ENCODE measurements at places on chromosomes 16 and 17.
A peak's percentile ranks its signal among the peaks of the same experiment; 100 is the strongest.

- DNase-seq: no peak
Measured at GRCh38 chr16:4790261-4790660, 2.1 kb upstream of the SEPTIN12 start.

DNA sequence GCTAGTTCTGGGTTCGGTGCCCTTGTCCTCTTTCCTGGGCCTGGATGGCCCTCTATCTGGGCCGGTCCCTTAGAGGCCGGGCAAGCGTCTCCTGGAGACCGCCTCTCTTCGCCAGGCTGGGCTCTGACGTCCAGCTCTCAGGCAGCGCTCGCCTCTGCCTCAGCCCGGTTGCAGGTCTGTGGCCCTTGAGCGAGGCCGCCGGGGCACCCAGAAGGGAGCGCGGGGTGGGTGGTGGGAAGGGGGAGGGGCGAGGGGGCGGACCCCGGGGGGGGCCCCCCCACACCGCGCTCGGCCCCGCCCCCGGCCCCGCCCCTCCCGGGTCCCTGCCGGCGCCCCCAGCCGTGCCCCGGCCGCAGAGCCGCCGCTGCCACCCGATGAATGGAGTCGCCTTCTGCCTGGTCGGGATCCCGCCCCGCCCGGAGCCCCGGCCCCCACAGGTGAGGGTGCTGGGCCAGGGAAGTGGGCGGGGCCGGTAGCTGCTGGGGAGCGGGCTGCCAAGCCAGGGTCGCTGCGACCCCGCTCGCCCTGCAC, at the start of gene ARHGAP23:
TSS of gene ARHGAP23 (plus strand) at position 353 of the 531 bp plus-strand sequence. CDS start at position 375, 22 bp downstream.
- DNase-seq: no peak

DNA sequence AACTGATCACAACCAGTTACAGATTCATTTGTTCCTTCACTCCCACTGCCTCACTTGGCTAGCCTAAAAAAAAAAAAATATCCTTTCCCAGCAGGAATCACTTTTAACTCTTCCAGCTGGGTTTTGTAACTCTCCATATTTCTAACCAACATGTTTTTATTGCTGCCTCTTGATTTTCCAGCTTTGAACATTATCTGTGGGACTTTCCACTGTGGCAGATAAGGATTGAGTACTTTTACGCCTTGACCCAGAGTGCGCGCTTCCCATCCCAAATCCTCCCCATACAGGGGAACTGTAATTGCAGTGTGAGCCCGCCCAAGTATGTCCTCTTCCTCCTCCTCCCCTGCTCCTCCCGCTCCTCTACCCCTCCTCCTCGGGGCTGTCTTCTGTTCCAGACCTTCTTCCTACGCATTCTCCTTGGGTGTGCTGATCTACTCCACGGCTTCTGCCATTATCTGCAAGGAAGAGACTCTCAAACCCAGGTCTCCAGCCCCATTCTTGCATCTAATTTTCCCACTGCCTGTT, 43.4 kb downstream of the CYB5D2 start:
- no peak for DNase-seq

GRCh38 chr17:44402564-44403172, 13.2 kb upstream of the ITGA2B start:
- no peak for DNase-seq

GRCh38 chr17:81537343-81537855, 9.2 kb downstream of the FSCN2 start:
- no peak for DNase-seq

DNA sequence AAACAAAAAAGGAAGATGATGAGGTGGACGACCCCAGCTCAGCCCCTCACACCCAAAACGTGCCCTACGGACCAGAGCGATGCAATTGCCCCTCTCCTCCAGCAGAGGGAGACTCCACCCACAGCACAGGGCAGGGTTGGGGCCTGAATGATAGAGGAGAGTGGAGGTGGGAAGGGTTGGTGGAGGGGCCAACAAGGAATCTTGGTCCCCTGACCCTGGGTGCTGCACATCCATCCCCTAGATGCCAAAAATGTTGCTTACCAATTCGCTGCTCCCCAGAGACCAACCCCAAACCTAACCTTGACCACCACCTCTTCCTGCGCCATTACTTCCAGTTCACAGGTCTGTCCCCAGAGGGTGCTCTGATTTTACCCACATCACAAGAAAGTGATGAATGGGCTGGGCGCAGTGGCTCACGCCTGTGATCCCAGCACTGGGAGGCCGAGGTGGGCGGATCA, 12.9 kb downstream of the P2RX5 start:
- peak; percentile 36 for DNase-seq

DNA sequence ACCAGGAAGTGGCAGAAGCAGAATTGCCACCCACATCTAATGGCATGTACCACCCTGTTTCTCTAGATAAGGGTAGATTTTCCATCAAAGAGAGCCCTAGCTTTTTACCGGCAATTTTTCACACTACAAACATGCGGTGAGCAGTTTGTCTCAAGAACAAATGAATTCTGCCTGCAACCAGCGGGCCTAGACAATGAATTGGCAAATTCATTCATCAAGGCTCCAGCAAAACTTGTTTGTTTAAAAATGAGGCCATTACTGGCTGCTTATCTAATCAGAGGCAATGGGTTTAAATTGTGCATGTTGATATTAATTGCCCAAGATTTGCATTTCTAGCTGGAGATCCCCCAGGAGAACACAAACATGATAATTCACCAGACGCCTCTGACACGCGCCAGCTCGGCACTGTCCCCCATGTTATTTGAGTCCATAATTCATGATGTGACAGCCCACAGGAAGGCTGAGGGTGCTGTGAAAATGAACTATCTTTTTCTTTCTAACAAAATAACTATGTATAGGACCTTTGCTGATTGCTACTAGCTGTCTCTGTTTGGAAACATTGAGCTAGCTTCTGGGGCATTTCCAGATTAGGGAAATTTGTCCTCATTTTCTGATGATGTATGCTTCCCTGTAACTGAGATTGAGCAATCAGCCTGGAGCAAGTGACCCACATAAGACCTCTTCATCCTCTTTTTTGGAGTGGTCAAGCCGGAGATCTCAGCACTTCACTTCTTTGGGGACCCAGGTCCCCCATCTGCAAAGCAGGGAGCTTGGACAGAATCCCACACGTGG, 80.8 kb downstream of the CNGB1 start:
- DNase-seq: no peak
